ENCODE measurements at places on chromosomes 2 and 18.

DNA sequence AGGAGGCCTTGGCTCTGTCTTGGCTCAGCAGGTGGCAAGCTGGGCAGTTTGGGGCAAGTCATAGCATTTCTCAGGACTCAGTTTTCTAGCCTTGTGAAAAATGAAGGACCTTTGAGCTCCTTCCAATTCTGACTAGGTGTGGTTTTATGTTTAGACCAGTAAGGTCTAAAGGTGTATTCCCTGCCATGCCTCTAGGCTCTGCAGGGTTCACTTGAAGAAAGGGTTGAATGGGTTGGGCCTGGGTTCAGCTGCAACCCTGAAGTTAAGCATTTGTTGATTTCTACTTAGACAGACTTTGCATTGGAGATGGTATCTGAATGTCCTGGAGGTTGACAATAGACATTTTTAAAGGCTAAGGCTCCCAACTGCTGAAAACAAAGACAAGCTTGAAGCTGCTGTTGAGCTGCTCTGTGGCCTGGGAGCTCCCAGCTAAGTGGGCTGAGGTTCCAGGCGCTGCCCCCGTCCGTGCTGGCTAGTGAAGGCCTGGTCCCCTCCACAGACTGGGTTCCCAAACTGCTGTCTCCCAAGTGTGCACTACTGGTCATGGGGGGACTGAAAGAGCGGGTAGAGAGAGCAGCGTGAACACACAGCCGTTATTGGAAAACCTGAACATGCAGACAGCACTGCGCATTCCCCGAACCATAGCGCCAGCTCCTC, 100.7 kb upstream of the SMAD7 start:
- H3K4me3 ChIP-seq, result no peak overlapping the region
- peaks cover 10% of the 10 kb centered on the region for H3K36me3 ChIP-seq
- DNase-seq, result no peak
- peaks cover 14% of the 10 kb centered on the region for H3K4me1 ChIP-seq

GRCh38 chr2:10526281-10527000, 78.3 kb upstream of the ODC1 start:
- H3K4me1 ChIP-seq, result no peaks in the 10 kb centered on the region
- no peak overlapping the region for H3K4me3 ChIP-seq
- no peak overlapping the region for H3K27ac ChIP-seq
- H3K36me3 ChIP-seq, result no peaks in the 10 kb centered on the region
- peaks cover 6% of the 10 kb centered on the region for H3K27me3 ChIP-seq

GRCh38 chr2:1505031-1505441, 91.8 kb downstream of the TPO start:
- H3K27ac ChIP-seq, result no peak overlapping the region
- H3K36me3 ChIP-seq, result no peaks in the 10 kb centered on the region
- peaks cover 5% of the 10 kb centered on the region for H3K27me3 ChIP-seq
- no peak for DNase-seq
- no peaks in the 10 kb centered on the region for H3K4me1 ChIP-seq
- no peak overlapping the region for H3K4me3 ChIP-seq

GRCh38 chr2:53312721-53313120, 454.9 kb upstream of the CHAC2 start:
- H3K36me3 ChIP-seq, result no peaks in the 10 kb centered on the region
- DNase-seq, result no peak
- no peak overlapping the region for H3K4me3 ChIP-seq
- H3K4me1 ChIP-seq, result no peaks in the 10 kb centered on the region
- H3K27ac ChIP-seq, result no peak overlapping the region
- no peaks in the 10 kb centered on the region for H3K27me3 ChIP-seq

DNA sequence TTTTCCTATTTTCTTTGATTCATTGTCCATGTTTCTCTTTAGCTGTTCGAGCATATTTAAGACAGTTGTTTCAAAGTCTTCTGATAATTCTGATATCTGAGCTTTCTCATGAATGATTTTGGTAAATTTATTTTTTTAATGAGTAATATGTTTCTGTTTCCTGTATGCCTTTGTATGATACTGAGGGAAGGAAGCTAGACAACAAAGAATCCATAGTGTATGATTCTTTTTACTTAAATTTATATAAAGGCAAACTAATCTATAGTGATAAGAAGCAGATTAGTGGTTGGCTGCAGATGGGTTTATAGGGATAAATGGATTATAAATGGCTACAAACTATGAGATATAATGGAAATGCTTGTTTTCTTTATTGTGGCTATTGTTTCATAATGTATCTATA, 352.7 kb upstream of the CDH2 start:
- H3K27me3 ChIP-seq, result no peaks in the 10 kb centered on the region
- H3K4me1 ChIP-seq, result no peaks in the 10 kb centered on the region
- H3K4me3 ChIP-seq, result no peak overlapping the region
- no peaks in the 10 kb centered on the region for H3K36me3 ChIP-seq
- no peak for DNase-seq
- H3K27ac ChIP-seq, result no peak overlapping the region

DNA sequence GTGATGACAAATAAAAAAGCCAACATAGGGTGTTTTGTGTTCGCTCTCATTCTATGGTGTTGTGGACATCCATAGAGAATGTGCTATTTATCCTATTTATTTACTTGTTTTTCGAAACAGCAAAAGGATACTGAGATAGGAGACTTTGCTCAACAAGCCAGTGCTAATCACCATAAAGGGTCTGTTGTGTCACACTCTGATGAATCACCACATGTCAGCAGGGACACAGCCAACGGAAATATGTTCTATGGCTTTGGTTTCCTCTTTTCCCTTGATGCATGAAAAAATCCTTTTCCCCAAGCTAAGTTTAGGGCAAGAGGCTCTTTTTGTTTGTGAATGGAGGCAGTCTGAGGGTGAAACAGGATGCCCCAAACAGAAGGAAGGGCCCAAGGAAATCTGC, 154.3 kb downstream of the RNF152 start:
- no peaks in the 10 kb centered on the region for H3K36me3 ChIP-seq
- no peak overlapping the region for H3K27ac ChIP-seq
- no peaks in the 10 kb centered on the region for H3K4me1 ChIP-seq

DNA sequence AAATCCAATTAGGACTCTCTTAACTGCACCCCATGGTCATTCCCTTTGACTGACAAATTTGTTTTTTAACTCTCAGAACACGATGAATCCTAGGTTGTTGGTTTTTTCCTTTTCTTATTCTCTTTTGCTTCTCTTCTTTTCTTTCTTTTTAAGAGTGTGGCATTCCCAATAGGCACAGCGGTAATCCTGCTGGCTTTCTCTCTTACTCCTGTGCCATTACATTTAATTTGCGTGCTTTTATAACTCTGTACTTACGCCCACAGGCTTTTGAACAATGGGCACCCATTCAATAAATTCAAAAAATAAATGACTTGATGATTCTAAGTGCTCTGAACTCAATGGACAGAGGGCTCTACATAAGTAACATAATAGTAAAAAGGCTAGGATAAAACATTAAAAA, 189.0 kb upstream of the SMAD7 start:
- no peak overlapping the region for H3K27ac ChIP-seq
- no peaks in the 10 kb centered on the region for H3K27me3 ChIP-seq
- no peak overlapping the region for H3K4me3 ChIP-seq
- DNase-seq, result no peak

DNA sequence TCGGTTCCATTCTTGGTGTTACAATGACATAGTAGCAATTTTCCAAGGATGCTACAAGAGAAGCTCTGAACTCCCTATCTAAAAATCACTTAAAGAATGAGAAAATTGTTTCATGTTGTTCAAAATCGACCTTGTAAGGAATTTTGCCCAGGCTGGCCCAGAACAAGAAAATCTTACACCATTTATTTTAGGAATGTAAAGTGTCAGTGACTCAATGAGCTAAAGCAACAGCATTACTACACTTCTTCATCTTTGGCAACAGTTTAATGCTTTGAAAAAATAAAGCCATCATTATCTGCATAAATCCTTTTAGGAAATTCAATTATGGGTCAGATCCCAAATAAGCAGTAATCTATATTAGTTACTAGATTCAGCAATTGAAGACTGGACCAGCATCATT, 38.6 kb downstream of the SLC25A12 start:
- no peaks in the 10 kb centered on the region for H3K27me3 ChIP-seq
- H3K4me3 ChIP-seq, result no peak overlapping the region
- DNase-seq, result no peak
- H3K4me1 ChIP-seq, result peaks cover 3% of the 10 kb centered on the region

GRCh38 chr2:230335461-230335863, 8.5 kb downstream of the SP140L start:
- H3K27ac ChIP-seq, result no peak overlapping the region
- H3K4me1 ChIP-seq, result peaks cover 42% of the 10 kb centered on the region
- DNase-seq, result no peak
- H3K27me3 ChIP-seq, result no peaks in the 10 kb centered on the region
- peaks cover 54% of the 10 kb centered on the region for H3K36me3 ChIP-seq
- H3K4me3 ChIP-seq, result peak overlapping the region; percentile 4

DNA sequence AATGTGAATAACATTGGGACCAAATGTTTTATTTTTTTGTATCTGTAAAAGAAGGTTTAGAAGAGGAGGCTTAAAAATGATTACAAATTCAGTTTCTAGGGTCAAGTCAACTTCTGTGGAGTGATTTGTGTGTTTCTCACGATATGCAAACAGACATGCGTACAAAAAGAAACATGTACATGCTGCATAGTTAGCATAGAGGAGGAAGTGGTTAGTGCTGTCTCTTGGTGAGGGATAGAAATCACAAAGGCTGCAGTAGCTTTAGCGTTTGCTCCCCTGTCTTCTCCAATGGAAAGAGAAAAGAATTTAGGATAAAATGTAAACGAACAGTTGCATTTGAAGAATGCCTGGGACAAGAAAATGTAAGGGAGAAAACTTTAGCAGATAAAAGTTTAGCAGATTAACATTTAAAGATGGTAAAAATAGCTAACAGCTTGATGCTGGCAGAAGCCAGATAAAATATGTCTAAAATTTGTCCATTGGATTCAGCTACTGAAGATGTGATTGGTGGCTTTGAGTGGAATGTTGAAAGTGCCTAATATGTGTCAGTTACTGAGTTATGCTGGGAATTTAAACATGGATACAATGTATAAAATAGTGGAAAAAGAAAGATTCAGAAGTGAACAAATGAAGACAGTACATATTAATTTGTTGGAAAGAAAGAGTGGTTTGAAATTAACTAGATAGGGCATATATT, 44.9 kb downstream of the MALT1 start:
- peak overlapping the region; percentile 69 for H3K4me3 ChIP-seq
- H3K4me1 ChIP-seq, result peaks cover 31% of the 10 kb centered on the region
- H3K27ac ChIP-seq, result peak overlapping the region; percentile 82
- H3K27me3 ChIP-seq, result no peaks in the 10 kb centered on the region
- H3K36me3 ChIP-seq, result peaks cover 25% of the 10 kb centered on the region
- DNase-seq, result no peak

DNA sequence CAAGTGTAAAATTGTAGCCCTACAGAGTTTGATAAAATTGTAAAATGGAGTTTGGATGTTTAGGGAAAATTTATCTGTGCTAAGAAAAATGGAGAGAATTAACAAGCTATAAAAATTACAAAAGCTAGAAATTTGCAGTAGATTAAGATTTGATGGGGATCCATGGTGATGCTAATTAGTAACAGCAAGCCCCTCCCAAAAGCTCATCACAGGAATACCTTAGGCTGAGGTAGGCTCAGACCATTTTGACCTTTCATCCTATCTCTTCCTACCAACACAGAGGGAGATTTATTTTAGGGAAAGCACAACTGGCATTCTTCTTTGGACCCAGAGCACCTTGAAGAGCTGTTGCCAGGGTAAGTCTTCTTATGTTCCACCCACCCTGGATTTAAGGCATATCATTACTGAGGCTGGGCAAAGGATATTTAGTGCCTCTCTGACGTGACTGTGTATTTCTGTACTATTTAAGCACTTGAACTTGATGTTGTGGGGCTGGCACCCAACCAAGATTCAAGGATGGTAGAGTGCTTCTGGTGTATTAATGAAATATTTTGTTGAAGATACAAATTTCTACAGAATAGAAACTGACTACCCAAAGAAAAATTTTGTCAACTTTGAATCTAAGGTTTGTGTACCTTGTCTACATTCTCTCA, 70.8 kb upstream of the SLC39A10 start:
- no peak for DNase-seq
- H3K27ac ChIP-seq, result peak overlapping the region; percentile 14
- peaks cover 2% of the 10 kb centered on the region for H3K36me3 ChIP-seq

DNA sequence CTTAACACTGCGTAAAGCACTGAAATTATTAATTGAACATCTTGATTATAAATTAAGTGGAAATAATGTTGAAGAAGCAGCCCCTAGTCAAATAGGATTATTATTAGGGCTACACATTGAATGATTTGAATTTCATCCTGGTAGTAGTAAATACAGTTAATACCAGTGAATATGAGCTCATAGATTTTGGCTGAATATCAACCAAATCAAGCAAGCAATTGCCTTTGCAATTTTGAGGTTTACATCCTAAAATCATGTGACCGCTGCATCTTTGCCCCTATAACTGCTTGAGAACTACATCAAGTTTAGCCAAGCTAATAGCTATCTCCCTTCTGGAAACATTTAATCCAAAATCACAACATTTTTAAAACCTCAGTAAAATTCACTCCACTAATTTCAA, 801.2 kb upstream of the PIK3C3 start:
- no peaks in the 10 kb centered on the region for H3K27me3 ChIP-seq
- no peaks in the 10 kb centered on the region for H3K4me1 ChIP-seq
- H3K27ac ChIP-seq, result no peak overlapping the region
- DNase-seq, result no peak
- H3K36me3 ChIP-seq, result no peaks in the 10 kb centered on the region

DNA sequence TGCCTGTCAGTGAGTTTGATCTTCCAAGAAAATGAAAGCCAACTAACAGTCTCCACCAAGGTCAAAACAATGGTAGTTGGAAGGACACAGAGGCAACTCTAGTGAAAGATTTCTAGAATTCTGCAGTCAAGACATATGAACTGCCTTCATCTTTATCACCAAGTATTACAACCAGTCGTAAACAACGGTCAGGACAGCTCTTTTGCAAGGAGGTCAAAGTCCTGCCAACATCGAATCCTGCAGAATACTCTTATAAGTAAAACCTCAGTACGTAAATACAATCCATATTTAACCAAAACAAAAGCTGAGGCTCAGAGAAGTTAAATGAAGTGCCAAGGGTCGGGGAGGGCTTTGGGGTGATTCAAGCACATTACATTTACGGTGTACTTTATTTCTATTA, 3.1 kb downstream of the FEZ2 start:
- H3K27me3 ChIP-seq, result no peaks in the 10 kb centered on the region
- no peak for DNase-seq
- H3K27ac ChIP-seq, result no peak overlapping the region
- H3K36me3 ChIP-seq, result peaks cover 10% of the 10 kb centered on the region

DNA sequence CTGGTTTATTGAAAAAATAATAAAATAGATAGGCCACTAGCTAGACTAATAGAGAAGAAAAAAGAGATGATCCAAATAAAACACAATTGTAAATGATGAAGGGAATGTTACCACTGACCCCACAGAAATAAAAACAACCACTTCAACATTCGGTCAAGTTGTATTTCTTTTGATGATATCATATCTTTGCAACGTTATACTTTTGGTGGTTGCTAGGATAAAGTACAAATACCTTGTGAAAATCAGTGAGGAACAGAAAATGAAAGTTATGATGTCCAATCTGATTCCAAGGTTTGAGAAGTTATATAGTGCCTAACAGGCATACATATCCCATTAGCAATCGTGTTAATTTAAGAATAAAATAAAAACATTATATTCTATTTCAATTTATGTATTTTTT, 6.6 kb upstream of the ASNSD1 start:
- H3K36me3 ChIP-seq, result no peaks in the 10 kb centered on the region
- no peak overlapping the region for H3K4me3 ChIP-seq
- no peaks in the 10 kb centered on the region for H3K27me3 ChIP-seq
- DNase-seq, result no peak

- H3K4me1 ChIP-seq, result no peaks in the 10 kb centered on the region
- H3K4me3 ChIP-seq, result no peak overlapping the region
- H3K27ac ChIP-seq, result no peak overlapping the region
Measured at GRCh38 chr2:143946436-143947391, 573.2 kb downstream of the ZEB2 start.

GRCh38 chr2:50143822-50144575, 887.9 kb downstream of the NRXN1 start:
- H3K27ac ChIP-seq, result peak overlapping the region; percentile 82
- no peak for DNase-seq
- H3K27me3 ChIP-seq, result no peaks in the 10 kb centered on the region
- peak overlapping the region; percentile 78 for H3K4me3 ChIP-seq

Data from memory B cell (primary cell).